ENCODE measurements at places on chromosomes 1 and 21.

DNA sequence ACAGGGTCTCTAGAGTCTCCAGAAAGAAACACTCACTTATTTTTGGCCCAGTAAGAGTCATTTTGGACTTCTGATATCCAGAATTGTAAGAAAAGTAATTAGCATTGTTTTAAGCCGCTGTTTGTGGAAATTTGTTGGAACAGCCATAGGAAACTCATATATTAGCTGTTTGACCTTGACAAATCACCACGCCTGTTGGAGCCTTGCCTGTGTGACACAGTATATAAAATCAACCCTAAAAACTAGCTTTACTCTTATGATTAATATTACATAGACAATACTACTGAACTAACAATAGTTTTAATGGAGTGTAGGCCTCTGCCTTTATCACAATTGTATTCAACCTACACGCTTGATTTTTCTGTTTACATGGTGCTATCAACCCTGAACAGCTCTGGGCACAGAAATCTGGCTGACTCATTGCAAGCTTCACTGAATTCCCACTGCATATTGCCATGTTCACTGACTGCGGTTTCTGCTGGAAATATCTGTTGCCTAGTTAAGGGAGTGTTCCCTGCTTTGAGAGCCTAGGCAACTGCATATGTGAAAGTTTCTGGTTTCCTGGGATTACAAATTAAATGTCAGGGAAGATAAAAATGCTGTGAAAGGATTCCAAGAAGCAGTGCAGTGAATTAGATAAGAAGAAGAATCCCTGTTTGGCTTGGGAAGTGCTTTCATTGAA lies 419.5 kb upstream of the DEPDC1 start:
- peak; percentile 12 for DNase-seq

DNA sequence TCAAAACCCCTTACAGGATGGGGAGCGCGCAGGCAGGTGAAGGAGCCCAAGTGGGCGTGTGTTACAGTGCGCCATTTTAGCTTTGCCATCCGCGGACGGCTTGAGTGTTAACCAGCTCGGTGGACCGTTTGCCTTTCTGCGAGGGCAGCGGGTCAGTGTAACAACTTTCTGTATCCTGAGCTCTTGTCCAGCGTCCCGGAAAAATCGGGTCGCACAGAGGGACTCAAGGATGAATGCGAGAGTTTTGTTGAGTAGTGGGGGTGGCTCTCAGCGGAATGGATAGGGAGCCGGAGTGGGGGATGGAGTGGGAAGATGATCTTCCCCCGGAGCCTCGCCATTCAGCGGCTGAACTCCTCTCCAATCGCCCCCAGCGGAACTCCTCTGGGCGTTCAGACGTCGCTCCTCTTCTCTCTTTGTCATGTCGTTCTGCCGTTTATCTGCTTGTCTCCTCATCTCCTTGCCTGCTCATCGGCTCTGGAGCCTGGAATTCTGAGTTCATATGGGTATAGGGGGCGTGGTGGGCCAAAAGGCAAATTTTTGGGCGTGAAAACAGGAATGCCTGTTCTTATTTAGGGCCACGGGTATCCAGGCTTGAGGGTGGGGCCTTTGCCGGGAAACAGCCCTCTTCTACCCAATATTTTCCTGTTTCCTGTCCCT lies 295.4 kb downstream of the CTH start:
- no peak for DNase-seq

GRCh38 chr1:90936731-90937130 lies 85.1 kb downstream of the ZNF644 start:
- DNase-seq, result peak; percentile 24

DNA sequence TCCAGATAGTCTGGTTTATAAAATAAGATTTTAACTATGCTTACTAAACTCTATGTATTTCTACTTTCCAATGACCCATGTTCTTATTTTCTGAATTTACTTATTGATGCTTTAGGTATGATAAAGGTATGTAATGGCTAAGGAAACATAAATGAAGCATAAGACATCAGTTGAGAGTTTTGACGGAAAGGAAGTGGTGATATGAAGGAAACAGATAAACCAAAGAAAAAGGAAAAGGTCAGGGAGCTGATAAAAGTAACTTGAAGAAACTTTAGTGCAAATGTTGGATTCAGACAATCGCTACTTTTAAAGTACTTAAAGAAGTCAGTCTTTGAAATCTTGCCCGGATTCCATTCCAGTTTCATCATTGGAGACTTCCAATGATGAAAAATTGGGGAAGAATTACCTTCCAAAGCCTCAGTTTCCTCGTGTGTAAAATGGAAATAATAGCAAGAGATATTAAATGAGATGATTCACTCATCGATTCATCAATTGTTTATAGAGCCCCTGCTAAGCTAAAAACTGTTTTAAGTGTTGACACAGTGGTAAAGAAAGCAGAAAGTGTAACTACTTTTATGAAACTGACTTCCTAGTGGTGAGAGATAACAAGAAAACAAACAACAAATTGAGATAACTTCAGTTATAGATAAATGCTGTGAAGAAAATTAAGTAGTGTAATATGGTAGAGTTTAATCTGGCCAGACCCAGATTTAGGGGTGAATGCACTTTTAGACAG lies 10.6 kb downstream of the PTPRC start:
- no peak for DNase-seq

DNA sequence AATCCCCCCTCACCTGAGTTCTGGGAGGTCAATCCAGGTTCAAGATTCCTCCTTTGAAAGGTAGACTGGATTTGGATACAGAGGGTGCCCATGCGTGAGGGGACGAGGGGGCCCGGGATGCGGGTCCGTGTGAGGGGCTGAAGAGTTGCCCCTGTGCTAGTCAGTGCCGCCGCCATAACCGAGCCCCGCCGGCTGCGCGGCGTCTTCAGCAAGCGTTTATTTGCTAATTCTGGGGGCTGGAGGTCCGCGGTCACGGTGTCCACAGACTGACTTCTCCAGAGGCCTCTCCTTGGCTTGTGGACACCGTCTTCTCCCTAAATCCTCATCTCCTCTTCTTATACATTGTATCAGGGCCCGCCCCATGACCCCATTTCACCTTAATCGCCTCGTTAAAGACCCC lies 20.9 kb upstream of the SAMD11 start:
- DNase-seq, result no peak

DNA sequence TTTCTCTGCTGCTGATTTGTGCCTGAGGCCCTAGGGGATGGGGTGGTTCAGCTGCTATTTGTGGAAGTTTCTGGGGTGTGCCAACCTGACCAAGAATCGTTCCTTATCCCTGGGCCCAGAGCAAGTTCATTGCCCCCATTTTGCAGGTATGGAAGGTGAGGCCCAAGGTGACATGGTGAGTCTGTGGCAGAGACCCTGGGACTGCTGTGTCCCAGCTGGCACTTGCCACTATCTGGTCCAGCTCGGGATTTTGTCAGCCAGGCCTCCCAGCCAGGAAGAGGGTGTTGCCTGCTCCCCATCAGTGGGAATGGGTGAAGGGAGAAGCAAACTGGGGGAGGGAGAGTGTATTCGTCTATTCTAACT lies 18.9 kb upstream of the LRP8 start:
- DNase-seq, result no peak

DNA sequence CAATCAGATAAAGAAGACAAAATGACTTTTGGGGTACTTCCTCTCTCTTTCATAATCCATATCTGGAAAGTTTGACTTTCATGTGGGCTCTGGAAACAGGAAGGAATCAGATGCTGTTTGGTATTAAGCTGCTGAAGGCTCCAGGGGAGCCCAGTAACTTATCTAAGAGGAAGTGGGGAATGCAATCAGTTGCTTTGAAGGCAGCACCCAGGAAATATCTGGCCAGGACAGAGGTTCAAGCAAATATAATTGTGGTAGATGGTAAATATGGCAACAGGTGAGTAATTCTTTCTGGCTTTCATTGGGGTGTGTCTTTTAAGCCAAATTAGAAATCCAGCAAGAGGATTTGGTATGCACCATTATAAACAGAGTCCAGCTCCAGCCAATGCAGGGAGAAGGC lies 44.4 kb downstream of the COLGALT2 start:
- DNase-seq, result no peak

DNA sequence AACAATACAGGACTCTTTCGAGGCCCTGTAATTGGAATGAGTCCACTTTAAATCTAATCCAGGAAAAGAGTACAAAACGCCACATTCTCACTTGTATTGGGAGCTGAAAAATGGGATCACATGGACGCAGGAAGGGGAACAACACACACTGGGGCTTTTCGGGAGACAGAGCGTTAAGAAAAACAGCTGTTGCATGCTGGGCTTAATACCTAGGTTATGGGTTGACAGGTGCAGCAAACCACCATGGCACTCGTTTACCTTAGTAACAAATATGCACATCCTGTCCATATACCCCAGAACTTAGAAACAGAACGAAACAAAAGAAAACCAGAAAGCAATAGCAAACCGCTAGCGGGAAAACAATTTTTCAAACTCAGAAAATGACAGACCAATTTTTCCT lies 1532.7 kb upstream of the TPTE start:
- DNase-seq, result no peak

DNA sequence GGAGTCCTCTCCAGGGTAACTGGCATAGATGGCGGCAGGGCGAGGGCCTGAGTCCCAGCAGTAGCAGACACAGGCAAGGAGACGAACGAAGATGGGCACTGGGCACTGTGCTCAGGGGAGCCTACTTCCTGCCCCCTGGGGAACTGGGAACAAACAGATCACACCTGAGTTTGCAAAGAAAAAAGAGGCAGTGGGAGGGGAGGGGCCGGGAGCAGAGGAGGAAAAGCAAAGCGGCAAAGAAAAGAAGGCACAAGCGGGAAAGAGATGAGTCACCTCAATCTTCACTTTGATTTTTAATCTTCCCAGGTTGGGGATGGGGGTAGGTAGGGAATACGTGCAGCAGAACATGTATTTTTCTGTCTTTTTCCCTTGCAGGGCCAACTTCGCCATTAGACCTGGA lies 44.0 kb downstream of the ZSCAN20 start:
- DNase-seq, result no peak

- no peak for DNase-seq
Observed at GRCh38 chr1:107943694-107944093, 21.3 kb downstream of the VAV3 start.

GRCh38 chr1:244065960-244066388 lies 14.9 kb downstream of the ZBTB18 start:
- DNase-seq, result peak; percentile 95

GRCh38 chr1:155569988-155570592 lies 7.5 kb upstream of the ASH1L start:
- DNase-seq, result peak; percentile 4

GRCh38 chr1:157105298-157105987 lies 5.8 kb upstream of the ETV3L start:
- DNase-seq, result no peak

- no peak for DNase-seq
Observed at GRCh38 chr1:109824349-109825115, 60.8 kb upstream of the EPS8L3 start.

DNA sequence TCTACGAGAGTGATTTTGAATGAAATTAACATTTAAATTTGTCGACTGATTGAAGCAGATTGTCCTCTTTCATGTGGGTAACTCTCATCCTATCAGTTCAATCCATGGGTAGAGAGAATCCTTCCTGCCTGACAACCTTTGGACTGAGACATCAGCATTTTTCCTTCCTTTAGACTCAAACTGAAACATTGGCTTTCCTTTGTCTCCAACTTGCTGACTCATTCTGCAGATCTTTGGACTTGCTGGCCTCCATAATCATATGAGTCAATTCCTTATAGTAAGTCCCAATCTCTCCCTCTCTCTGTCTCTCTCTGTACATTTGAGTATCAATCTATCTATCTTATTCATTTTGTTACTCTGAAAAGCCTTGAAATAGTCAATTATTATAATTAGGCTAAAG lies 416.7 kb downstream of the LRRIQ3 start:
- DNase-seq, result peak; percentile 15

GRCh38 chr1:172851077-172851476 lies 192.2 kb downstream of the FASLG start:
- peak; percentile 25 for DNase-seq

- no peak for DNase-seq
Observed at GRCh38 chr1:23957096-23957495, 2.5 kb upstream of the PNRC2 start.

GRCh38 chr21:31928656-31929055 lies 55.8 kb downstream of the HUNK start:
- DNase-seq, result no peak

- DNase-seq, result peak; percentile 72
Observed at GRCh38 chr1:170010443-170010842, 64.1 kb downstream of the KIFAP3 start.

- DNase-seq, result peak; percentile 96
Observed at GRCh38 chr1:26733982-26734381, 38.2 kb downstream of the ARID1A start.

GRCh38 chr1:42758641-42759040 lies 8.2 kb downstream of the P3H1 start:
- no peak for DNase-seq

DNA sequence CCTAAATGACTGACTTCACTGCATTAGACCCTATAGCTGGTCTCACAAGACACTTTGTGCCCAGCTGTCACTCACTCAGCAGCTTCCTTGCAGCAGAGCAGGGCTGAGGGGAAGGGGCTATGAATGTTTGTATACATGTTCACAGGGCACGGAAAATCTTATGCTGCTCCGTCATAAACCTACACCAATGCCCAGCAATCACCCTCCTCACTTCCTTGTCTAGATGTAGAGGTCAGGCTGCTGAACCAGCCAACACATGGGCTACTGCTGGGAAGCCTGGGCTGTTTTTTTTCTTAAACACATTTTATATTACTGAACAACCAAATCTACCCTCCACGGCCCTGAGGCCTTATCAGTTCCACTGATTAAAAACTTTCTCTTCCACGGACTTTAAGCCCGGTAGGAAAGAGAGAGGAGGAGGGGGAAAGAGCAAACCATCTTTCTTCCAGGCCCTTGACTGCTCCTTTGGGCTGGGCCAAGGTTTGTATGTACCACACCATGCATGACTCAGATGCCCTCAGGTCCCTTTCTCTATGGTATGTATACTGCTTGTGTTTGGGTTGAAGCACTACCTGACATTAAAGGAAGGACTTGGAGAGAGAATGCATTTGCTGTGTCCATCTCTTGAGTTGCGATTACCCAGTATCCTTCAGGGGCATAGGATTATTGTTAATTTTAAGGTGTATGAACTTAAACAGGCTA lies 12.7 kb downstream of the MTFR1L start:
- DNase-seq, result no peak

GRCh38 chr1:3219005-3219790 lies 150.2 kb downstream of the PRDM16 start:
- peak; percentile 29 for DNase-seq

- no peak for DNase-seq
Observed at GRCh38 chr1:3597599-3597964, 13.7 kb downstream of the MEGF6 start.

GRCh38 chr21:37006486-37007291 lies at the start of gene RIPPLY3:
Gene RIPPLY3 (plus strand): TSS chr21:37006702. CDS start chr21:37006773, 71 bp downstream.
- peak; percentile 8 for DNase-seq

- DNase-seq, result peak; percentile 95
Observed at GRCh38 chr1:29196863-29197589, 15.3 kb upstream of the SRSF4 start.

GRCh38 chr1:223444411-223444810 lies 51.2 kb downstream of the CCDC185 start:
- no peak for DNase-seq

GRCh38 chr1:11778336-11778735 lies 16.3 kb downstream of the C1orf167 start:
- no peak for DNase-seq

- no peak for DNase-seq
Observed at GRCh38 chr21:42144221-42144620, 73.1 kb downstream of the UMODL1 start.

- no peak for DNase-seq
Observed at GRCh38 chr1:43925846-43926245, 7.8 kb upstream of the ARTN start.

GRCh38 chr1:244762629-244763028 lies 72.8 kb upstream of the COX20 start:
- DNase-seq, result no peak

Data from AG10803 (cell line).